ELF-1 (cell line): ENCODE measurements at places on chromosomes 6 and 20.

GRCh38 chr6:139779988-139780774 lies 405.7 kb upstream of the CITED2 start:
- no peak for DNase-seq

- DNase-seq: no peak
These were observed 17.1 kb downstream of the PRKN start for GRCh38 chr6:162710419-162710818.

DNA sequence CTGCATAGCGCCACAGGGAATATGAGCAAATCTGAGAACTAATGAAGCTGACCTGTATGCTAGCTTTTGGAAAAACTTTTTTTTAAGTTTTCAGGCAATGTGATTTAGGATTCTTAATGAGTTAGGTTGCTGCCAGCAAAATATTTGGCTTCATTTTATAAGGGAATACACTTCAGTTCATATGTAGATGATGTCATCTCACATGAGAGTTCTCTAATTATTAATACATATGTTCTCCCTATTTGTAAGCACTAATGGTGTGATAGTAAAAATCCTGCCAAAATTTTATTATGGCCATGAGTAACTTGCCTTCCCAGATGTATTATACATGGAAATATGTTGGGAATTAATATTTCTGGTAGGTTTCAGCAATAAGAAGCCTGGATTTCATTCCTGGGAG lies 573.8 kb downstream of the EPM2A start:
- DNase-seq: no peak

- no peak for DNase-seq
These were observed 322.4 kb upstream of the TSHZ2 start for GRCh38 chr20:52649727-52650126.

DNA sequence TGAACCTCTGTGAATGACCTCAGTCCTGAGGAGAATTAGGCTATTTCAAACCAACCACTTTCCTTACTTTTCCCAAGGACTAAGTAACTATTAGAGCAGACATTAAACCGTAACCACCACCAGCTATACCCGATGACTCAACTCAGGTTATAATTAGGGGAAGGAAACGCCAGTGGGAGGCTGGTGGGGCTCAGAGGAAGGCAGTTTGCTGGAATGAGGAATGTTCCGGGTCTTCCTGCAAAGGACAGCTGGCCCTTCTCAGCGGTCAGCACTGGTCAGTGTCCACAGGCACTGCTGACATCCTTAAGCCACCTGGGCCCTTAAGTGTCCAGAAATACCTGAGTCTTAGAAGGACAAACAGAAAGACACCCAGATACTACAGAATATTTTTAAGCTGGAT lies 515.2 kb downstream of the MAFB start:
- peak; percentile 4 for DNase-seq

GRCh38 chr6:98929498-98930060 lies 18.2 kb downstream of the FBXL4 start:
- no peak for DNase-seq

GRCh38 chr6:6225885-6226529 lies 94.5 kb downstream of the F13A1 start:
- no peak for DNase-seq

DNA sequence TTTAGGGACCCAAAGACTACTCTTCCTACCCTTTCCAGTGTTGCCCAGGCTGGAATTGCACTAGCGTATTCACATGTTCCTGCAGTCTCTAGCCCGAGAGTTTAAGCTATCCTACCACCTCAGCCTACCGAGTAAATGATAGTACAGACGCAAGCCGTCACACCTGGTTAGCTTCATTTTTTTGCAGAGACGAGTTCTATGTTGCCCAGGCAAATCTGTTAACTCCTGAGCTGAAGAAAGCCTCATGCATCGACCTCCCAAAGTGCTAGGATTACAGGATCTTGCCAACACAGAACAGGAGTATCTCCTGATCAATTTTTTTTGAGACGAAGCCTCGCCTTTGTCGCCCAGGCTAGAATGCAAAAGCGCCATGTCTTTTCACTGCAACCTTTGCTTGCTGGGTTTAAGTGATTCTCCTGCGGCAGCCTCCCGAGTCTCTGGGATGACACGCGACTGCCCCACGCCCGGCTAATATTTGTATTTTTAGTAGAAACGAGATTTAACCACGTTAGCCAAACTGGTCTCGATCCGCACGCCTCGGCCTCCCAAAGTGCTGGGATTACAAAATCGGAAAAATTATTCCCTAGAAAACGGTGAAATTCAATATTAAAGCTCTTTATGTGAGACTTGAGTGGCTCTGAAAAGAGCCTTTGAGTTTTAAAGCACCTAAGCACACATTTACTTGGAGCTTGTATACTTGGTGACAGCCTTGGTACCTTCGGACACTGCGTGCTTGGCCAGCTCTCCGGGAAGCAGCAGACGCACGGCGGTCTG lies 128.5 kb downstream of the HFE start:
- DNase-seq: no peak

DNA sequence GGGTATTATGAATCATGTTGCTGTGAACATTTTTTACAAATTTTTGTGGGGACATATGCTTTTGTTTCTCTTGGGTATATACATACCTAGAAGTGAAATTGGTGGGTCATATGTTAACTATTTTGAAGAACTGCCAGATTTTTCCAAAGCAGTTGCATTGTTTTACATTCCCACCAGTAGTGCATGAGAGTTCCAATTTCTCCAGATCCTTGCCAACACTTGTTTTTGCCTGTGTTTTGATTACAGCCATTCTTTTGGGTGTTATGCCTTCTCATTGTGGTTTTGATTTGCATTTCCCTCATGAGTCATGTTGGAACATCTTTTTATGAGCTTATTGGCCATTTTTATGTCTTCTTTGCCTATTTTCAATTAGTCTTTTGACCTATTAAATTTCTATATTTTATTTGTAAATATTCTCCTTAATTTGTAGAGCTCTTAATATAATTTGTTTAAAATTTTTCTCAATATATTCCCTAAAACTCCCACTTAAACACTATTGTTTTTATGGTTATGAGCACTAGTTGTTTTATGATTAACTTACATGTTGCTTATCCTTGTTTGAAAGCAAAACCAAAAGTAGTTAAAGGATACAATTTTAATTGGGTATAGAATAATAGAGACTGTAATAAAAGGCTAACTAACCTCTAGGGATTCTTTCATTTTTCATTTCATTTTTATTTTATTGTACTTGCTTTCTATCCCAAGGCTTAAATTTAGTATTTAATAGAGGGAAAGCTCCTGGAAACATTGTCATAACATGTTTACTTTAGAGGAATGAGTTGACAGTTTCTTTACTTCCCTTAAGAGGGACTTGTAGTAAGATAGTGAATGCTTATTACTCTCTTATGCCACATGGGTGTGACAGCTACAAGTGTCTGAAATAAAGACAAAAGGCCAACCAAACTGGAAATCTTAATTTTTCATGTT lies 5.5 kb downstream of the UBR2 start:
- DNase-seq: no peak

DNA sequence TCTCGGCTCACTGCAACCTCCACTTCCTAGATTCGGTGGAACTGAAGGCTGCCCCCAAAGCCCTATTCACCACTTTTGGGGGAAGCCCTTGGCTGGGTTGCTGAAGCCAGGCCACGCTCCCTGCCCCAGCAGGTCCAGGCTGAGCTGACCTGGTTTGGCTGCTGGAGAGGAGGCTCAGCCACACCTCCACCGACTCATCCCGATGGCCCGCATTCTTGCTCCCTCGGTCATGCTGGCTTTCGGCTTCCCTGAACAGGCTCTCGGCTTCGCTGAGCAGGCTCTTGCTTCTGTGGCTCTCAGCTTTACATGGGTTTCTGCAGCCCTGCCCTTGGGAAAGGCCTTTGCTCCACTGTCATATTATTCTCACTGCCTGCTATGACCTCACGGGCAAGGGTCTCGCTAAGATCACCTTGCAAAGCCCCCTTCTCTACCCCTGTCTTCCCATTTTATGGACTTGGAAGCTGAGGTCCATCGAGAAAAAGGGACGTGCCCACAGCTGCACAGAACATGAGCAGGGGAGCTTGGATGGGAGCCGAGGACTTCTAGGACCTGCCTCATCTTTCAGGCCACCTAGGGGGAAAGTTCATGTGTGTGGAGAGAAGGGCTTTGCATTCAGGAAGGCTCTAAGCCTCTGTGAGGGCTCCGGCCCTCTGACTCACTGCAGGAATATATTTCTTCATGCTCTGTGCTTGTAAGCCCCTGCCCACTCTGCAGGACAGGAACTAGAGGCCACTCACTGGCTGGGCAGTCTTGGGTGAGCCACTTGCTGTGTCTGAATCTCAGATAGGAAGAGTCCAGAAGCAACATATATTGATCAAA lies 15.6 kb downstream of the ARHGAP40 start:
- DNase-seq: peak; percentile 86

DNA sequence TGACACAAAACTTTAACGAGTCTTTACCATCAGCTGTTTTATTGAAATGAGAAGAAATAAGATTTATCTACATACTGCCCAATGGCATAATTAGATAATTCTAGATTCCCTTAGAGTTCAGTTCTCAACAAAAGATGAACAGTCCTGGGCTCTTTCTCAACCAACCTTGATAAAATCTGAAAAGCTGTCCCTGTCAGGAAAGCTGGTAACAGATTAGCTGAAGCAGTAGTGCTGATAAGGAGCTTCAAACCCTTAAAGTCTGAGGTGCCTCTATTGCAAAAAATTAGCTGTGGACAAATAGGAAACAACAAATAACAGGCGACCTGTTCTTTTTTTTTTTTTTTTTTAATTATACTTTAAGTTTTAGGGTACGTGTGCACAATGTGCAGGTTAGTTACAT lies 35.9 kb upstream of the FAM135A start:
- DNase-seq: no peak

- no peak for DNase-seq
These were observed 100.0 kb downstream of the RAMACL start for GRCh38 chr6:166486536-166486880.

DNA sequence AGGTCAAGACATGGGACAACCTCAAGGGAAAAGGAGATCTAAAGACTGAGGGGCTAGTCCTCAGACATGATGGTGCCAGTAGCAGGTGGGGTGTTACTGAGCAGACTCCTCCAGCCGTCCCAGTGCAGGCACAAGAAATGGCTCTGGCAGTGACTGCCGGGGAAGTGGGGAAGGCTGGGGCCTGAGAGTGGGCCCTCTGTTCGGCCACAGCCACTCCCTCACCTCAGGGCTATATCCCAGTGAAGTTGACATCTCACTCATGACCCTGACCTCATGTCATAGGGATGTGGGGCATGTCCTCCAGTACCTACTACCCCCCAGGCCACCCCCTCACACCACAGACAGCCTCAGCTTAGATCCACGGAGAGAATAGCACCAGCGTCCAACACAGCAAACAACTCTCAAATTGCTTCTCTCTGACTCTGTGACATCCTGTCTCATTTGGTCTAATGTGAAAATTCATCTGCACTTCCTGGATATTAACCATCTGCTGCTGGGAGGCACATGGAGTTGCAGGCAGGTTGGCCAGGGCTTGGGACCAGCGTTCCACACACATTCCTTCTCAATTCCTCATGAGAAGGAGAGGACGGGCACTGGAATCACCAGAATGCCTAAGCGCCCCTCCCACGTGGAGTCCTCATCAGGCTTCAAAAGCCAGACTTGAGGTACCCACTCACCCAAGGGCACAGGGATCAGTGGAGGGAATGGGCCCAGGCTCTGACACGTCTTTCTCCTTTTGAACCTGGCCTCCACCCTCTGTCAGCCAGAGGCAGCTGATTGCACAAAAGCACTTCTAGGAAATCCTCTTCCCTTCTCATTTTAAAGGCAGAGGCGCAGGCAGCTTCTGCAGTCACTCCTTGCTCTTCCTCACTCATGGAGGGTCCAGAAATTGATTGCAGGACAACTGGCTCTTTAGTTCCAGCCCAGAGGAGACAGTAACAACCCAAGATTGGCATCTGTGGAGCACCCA lies 163.6 kb upstream of the CST7 start:
- DNase-seq: no peak

GRCh38 chr6:129493354-129493902 lies 216.5 kb downstream of the ARHGAP18 start:
- DNase-seq: no peak

DNA sequence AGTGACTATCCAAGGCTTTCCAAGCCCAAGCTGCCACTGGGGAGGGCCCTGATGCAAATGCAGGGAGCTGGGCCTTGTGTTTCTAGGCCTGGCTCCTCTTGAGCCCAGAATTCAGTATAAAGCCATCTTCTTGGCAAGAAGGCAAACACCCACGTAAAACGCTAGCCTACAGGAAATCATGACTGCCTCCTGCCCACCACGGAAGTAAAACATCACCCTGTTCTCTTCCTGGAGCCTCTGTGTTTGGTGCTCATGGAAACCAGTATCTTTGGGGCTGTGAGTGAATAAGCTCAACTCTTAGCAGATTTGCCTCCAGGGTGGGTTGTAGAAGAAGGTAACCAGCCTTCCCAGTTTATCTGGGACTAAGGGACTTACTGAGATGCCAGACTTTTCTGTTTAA lies 271.0 kb downstream of the ZNF217 start:
- no peak for DNase-seq
